A549 (cell line): ENCODE measurements at places on chromosomes 12 and 14.

- no peak for DNase-seq
Measured at GRCh38 chr12:87141091-87141490, 884.9 kb upstream of the MGAT4C start.

- DNase-seq = peak; percentile 58
Measured at GRCh38 chr14:95545515-95546168, 10.8 kb downstream of the GLRX5 start.

DNA sequence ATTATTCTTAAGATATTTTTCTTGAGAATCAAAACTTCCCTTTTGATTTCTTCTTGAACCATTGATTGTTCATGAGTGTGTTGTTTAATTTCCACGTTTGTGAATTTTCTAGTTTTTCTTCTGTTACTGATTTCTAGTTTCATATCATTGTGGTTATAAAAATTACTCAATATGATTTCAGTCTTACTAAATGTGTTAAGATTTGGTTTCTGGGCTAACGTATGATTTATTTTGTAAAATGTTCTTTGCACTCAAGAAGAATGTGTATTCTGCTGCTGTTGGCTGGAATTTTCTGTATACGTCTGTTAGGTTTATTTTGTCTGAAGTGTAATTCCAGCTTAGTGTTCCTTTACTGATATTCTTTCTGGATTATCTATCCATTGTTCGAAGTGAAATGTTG, 24.7 kb downstream of the TRMT5 start:
- DNase-seq = no peak

DNA sequence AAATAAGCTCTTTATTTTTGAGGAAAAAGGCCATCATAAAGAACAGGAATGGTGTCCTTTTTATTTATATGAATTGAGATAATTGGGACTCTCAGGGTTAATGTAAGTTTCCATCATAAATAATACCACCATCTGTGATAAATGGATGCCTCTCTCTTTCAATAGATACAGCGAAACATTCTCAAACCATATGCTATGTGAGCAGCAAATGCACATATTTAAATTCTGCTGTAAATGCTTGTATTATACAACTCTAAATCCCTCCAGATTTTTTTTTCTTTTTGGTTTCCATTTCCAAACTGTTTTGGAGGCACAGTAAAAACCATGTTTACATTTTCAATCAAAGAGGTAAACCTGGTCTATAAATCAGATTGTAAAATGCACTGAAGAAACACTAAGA, 132.3 kb downstream of the TMEM132C start:
- no peak for DNase-seq

DNA sequence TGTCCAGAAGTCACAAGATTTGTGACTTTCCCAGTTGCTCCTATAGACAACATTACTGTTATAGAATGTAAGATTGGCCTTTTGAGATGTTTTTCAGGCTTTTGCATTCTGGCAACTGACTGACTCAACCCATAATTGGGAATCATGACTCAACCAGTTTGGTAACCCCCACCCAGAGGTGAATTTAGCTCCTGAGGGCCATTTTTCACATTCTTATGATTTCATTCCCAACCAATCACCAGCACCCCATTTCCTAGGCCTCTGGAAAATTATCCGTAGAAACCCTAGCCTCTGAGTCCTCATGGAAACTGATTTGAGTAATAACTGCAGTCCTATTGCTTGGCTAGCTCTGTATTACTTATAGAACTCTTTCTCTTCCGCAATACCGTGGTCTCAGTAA, 626.0 kb upstream of the SEL1L start:
- no peak for DNase-seq

- peak; percentile 30 for DNase-seq
Measured at GRCh38 chr14:98138666-98139065, 1133.3 kb downstream of the BCL11B start.

- peak; percentile 67 for DNase-seq
Measured at GRCh38 chr12:80551897-80552296, 107.9 kb downstream of the PTPRQ start.

DNA sequence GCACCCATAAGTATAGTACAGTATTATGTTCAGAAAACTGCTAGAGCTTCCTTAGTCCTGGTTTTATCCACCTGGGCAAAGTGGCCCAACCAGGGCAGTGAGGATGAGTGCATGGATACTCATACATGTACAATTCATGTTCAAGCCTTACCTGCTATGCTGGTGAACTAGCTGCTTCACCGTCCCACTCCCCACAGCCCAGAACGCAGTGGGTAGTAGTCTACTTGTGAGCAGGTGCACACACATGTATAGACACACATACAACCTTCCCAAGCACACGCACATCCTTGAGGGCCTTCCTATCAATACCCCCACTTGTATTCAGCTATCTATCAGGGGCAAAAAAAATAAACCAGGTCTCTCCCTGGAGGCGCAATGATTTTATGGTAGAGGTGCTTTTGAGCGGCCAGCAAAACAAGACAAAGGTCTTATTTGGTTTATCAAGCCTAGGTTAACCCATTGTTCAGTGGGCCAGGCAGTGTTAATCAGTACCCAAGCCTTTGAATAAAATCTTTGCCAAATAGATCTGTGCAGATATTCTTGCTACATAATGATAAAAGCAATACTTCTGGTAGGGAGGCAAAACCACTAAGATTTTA, 69.8 kb downstream of the ZFP36L1 start:
- DNase-seq = no peak

- DNase-seq = no peak
Measured at GRCh38 chr14:82238649-82239048, 705.0 kb upstream of the SEL1L start.

DNA sequence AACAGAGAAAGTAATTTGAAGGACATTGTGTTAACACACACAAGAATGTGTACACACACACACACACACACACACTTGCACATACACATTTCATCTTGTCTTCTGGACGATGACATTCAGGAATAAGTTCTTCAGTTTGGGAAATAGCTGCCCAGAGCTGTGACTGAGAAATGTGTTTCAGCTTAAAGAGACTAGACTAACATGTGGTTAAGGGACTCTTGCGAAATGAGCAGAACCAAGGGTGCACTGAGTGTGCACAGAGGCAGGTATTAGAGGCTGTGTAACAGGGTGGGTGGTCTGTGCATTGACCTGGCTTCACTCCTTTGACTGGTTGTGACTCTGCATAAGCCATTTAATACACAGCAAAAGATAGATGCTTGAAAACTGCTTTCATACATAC, 29.4 kb upstream of the KCNA5 start:
- DNase-seq = no peak

GRCh38 chr12:126535971-126536370, 1470.7 kb downstream of the AACS start:
- no peak for DNase-seq

- DNase-seq = no peak
Measured at GRCh38 chr12:5081016-5081415, 37.3 kb downstream of the KCNA5 start.

- DNase-seq = no peak
Measured at GRCh38 chr12:44509471-44509870, 366.6 kb downstream of the NELL2 start.

- DNase-seq = no peak
Measured at GRCh38 chr14:94379291-94380224, 8.8 kb downstream of the SERPINA1 start.

GRCh38 chr12:12181511-12181910, 85.3 kb downstream of the LRP6 start:
- DNase-seq = no peak

DNA sequence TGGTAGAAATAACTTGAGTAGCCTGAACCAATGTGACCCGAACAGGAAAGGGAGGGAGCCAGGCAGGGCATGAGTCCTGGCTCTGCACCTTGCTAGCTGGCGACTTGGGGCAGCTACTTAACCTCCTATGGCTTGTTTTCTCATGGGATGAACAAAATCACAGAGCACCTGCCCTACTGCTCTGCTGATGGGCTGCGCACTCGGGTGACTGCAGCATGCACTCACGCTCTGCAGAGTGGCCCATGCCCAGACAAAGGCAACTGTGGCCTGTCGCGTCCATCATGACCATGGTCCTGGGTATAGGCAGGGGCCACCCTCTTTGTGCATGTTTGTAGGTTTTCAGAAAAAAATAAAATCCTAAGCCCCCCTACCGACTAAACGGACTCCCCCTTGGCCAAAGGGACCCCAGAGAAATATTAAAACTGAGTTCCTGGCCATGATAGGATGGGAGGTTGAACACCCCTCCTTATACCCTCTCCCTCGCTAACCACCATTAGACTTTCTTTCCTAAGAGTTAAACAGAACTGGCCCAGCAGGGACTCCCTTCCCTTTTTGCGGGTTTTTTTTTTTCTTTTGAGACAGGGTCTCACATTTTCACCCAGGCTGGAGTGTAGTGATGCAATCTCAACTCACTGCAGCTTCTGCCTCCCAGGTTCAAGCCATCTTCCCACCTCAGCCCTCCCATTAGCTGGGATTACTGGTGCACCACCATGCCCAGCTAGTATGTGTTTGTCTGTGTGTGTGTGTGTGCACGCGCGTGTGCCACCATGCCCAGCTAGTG, 32.5 kb downstream of the VWF start:
- DNase-seq = no peak

DNA sequence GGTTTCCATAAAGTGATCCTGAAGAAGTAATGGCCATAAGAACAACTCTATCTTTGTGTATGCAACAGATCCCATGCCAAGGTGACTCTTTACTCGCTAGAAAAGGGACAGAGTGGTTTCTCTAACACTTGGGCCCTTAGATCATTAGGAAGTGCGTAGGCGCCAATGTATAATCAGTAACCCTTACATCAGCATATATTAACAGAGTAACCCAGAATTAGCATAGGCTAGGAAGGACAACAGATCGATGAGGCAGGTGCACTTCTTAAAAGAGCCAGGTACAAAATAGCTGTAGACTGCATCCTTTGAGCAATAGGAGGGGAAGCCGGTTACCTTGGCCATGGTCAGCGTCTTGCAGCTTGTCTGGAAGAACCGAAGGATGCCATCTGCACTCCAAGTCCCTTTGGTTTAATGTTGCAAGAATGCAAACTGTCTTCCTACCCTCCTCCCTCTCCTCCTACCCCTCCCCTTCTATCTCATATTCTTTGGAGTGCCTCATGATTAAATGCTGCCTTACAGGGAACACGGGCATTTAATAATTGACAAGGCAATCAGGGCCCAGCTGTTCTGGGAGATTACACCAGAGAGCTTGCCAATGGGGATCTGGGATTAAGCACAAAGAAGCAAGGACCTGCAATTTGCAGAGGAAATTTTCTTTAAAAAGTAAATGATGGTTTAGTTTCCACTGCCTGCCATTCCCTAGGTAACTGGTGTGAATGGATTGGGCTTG, 8.0 kb downstream of the GSG1 start:
- no peak for DNase-seq

GRCh38 chr12:4540638-4541037, 1.9 kb downstream of the RAD51AP1 start:
- no peak for DNase-seq

GRCh38 chr14:89977668-89978067, 21.9 kb downstream of the TDP1 start:
- no peak for DNase-seq

DNA sequence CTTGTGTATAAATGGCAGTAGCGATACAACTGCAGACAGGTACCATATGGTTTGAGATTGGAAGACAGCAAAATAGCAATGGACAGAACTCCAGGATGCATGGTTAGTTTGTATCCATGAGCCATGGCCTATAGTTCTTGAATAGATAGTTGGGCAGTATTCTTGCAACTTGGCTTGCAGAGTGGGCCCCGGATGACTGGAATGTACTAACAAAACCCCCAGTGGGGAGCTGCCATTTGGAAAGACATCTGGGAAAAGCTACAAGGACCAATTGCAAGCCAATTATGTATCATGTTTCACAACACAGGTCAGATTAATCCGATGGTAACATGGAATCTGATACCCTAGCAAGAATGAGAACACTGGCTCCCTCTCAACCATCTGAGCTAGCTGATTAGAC, 279.6 kb downstream of the RERGL start:
- no peak for DNase-seq

- no peak for DNase-seq
Measured at GRCh38 chr14:47044841-47045240, 393.3 kb upstream of the RPL10L start.

GRCh38 chr12:103495469-103496456, at the start of gene C12orf42:
Gene C12orf42, minus strand, starts transcription at chr12:103495968. Its CDS starts 17,542 bp downstream, at chr12:103478426.
- peak; percentile 80 for DNase-seq

DNA sequence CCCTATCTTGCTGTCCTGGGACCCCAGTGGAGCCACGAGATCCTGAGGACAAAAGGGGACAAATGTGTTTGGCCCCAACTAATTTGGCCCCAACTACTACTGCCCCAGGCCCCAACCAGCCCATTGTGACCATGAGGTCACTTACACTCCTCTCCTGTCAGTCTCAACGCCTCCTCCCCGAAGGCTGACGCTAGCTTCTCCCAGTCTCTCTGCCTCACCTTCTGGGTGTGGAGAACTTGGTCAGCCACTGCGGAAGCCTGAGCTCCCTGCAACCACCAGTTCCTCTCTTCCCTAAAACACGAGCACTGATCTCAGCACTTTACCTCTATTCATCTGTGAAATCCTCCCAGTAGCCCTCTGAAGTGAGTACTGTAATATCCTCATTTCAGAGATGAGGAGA, 13.3 kb downstream of the FAM181A start:
- DNase-seq = no peak

GRCh38 chr12:41564816-41565215, 376.7 kb downstream of the PDZRN4 start:
- no peak for DNase-seq

DNA sequence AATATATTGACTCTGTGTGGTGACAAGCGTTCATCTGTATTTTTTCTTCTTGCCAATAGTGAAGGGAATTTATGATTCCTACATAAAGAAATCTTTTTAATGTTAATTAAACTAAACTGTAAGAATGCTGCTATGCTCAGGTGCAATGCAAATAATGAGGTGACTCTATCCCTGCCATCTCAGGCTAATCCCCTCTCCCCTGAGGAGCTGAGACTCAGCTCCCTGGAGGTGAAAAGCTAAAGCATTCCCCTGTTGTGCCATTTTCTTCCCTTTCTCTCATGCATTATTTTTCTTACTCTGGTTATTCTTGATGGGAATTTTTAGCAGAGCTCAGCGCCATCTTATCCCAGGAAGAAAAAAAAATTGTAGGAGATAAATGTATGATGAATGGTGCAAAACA, 113.9 kb upstream of the FGD4 start:
- DNase-seq = no peak

DNA sequence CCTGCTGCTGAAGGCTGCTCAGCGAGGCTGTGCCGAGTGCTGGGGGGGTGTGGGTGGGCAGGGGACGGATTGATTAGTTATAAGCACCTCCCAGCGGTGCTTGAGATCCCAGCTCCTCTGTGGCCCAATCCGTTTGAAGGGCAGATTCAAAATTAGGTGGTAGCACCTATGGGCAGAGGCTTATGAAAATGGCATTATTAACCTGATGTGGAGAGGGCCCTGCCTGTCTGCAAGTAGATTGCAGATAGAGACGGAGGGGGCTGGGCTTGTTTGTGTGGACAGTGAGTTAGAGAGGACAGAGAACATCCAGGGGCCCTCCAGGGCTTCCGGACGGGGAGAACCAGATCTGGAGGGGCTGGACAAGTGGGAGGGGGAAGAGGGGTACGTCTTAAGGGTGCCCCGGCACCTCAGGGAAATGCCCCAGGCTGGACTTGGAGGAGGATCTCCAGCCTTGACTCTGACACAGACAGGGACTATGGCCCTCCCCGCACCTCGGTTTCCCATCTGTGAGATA, at the start of gene RTL1:
TSS of gene RTL1 (minus strand) at position 51 of the 514 bp plus-strand sequence. CDS start 18,934 bp downstream, outside the sequence.
- no peak for DNase-seq

- DNase-seq = no peak
Measured at GRCh38 chr12:116879509-116880212, 1.6 kb downstream of the HRK start.

GRCh38 chr14:89366864-89367778, 49.9 kb downstream of the FOXN3 start:
- DNase-seq = no peak

GRCh38 chr14:99035268-99035667, 236.7 kb downstream of the BCL11B start:
- no peak for DNase-seq

GRCh38 chr12:130142736-130143135, 19.5 kb upstream of the FZD10 start:
- DNase-seq = no peak
